ENCODE measurements at places on chromosomes 1 and 21. TPM values are rescaled to one million over a fixed set of nuclear protein-coding genes. Genes with fewer than 3 reads are reported as not detected.

- no peak for DNase-seq
Observed at GRCh38 chr1:222728746-222729145, 8.3 kb upstream of the FAM177B start.

- DNase-seq, result no peak
Observed at GRCh38 chr1:42981871-42982270, 23.2 kb upstream of the SLC2A1 start.

- no peak for DNase-seq
Observed at GRCh38 chr21:23601549-23601948, 2005.7 kb downstream of the MRPL39 start.

DNA sequence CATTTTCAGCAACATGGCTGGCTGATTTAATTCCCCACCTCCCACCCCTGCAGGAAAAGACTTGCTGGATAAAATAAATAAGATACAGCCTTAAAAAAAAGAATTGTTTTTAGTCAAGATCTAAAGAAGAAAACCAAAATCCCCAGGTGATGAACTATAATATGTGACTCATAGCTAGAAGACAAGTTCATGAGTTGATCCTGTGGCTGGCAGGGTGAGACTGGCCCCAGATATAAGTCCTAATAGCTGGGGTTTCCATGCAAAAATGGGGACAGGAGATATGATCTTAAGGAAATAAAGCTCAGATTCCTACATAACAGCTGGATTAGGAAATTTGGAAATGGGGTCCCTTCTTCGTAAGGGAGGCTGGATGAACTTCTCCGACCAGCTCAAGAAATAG is 21.9 kb upstream of the RGSL1 start:
- no peak for DNase-seq

- DNase-seq, result no peak
Observed at GRCh38 chr1:232355162-232356006, 274.5 kb downstream of the SIPA1L2 start.

- no peak for DNase-seq
Observed at GRCh38 chr1:38953433-38953860, 11.8 kb upstream of the RHBDL2 start.

DNA sequence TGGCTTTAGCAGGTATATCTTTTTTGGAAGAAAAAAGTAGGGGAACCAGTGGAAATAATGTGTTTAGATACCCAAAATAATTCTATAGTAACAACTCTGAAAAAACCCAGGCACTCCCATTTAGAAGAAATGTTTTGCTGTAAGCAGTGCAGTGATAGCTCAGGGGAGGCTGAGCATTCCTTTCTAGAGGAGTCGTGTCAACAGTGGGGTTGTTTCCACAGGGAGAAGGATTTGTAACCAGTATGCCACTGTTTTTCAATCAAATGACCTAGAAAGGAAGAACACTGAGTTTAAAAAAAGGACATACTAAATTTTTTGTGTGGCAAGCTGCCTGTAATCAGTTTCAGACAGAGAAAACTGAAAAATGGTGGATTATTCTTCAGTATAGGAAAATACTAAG is 2.4 kb downstream of the PGD start:
- DNase-seq, result peak; percentile 35

- DNase-seq, result no peak
Observed at GRCh38 chr1:233033361-233033760, 83.0 kb downstream of the NTPCR start.

- no peak for DNase-seq
Observed at GRCh38 chr1:97270508-97271307, 549.1 kb downstream of the PTBP2 start.

DNA sequence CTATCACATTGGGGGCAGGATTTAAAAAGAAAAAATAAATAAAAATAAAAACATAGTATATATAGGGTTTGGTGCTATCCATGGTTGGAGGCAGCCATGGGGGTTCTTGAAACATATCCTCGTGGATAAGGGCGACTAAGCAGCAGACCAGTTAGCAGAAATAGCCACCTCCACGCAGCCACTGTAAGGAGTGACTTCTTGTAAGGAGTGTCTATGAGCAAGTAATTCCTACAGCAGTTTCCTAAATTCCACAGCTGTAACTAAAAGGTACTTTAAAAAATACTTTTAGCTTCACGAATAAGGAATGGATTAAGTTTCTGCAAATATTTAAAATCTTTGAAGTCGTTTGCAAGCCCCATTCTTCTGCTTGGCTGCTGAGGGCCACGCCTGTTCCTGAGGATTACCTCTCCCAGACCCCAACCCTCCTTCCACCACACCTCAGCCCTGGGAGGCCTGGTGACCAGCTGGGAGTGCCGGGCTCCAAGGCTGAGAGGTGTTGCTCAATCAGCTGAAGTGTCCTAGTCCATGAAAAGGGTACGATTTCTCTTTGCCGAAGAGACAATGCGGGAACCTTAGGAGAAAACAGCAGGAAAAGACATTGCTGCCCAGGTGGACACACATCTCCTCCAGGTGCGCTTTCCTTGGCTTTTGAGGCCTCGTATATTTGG is 115.3 kb downstream of the ADSS2 start:
- DNase-seq, result no peak

- no peak for DNase-seq
Observed at GRCh38 chr1:197903196-197903514, 725 bp downstream of the C1orf53 start.

GRCh38 chr1:224644553-224645154 is 28.5 kb downstream of the CNIH3 start:
- DNase-seq, result peak; percentile 60

GRCh38 chr21:39087238-39088030 is 95.8 kb downstream of the PSMG1 start:
- no peak for DNase-seq

GRCh38 chr1:43634721-43635120 is 15.2 kb upstream of the KDM4A start:
- no peak for DNase-seq

GRCh38 chr1:87044840-87045239 is 130.4 kb downstream of the HS2ST1 start:
- no peak for DNase-seq

DNA sequence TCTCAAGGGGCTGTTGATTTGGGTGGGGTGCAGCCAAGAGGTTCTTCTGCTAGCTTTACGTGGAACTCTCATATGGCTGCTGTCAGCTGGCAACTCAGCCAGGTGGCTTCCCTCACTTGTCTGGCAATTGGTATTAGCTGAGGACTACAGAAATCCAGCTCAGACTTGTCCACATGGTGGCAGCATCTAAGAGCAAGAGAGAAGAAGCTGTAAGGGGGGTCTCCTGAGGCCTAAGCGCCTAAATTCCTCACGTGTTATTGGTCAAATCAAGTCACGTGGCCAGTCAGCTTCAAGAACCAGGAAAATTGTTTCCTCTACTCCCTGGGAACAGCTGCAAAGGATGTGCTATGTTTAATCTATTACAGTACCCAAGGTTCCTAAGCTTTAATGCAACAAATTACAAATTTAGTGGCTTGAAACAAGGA is 4.2 kb upstream of the DYRK3 start:
- peak; percentile 79 for DNase-seq

DNA sequence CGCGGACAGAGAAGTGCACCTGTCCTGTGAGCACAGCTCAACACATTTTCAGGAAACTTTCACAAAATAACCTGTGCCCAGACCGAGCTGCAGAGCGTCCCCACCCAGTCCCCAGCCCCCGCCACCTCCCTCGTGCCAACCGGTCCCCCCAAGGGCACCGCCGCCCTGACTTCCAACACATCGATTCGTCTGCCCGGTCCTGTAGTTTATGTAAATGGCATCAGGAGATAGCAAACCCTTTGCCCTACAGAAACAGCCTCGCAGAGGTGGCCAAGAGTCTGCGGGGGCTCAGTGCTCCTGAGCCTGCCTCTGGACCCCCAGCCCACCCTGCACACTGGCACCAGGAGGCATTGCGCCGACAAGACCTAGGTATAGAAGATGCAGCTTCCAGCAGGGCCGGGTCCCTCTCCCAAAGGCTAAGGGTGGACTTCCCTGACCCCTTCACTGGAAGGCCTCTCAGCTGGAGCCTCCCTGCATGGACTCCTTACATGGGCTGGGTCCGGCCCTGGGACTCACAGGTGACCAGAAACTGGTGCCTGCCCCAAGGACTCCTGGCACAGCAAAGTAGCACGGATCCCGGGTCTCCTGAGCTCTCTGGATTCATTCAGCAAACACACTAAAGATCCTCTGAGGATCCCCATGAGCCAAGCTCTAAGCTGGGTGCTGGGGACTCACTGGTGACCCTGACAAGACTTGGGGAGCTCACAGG is 6.6 kb upstream of the PLEKHG5 start:
- no peak for DNase-seq

GRCh38 chr1:151145304-151146071 is 943 bp downstream of the SEMA6C start:
- no peak for DNase-seq

DNA sequence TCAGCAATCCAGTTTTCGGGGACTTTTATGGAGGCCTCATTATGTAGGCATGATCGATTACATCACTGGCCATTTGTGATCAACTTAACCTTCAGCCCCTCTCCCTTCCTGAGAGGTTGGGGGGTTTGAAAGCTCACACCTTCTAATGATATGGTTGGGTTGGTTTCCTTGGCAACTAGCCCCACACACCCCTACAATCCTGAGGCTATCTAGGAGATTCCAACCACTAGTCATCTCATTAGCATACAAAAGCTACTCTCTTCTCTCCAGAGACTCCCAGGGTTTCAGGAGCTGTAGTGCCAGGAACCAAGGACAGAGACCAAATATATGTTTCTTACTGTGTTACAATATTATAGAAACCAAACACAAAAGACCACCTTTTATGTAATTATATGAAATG is 35.2 kb upstream of the ZNF326 start:
- DNase-seq, result no peak

- DNase-seq, result no peak
Observed at GRCh38 chr1:208042868-208043267, 131.9 kb upstream of the CD34 start.

DNA sequence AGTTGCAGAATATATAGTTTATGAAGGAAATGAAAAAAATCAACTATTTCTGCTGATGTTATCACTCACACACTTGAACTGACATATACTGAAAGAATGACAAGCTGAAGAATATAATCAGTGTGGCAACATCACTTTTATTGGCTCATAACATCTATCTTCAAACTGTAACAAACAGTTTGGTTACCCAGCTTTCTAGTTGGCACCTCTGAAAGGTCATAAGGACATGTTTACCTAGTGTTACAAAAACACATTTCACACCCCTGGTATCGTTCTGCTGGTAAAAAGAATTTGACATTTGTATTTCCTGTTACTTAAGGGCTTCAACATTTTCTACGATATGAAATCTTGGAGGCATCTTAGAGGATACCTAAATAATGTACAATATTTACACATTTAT is 1267.0 kb upstream of the NCAM2 start:
- DNase-seq, result no peak

DNA sequence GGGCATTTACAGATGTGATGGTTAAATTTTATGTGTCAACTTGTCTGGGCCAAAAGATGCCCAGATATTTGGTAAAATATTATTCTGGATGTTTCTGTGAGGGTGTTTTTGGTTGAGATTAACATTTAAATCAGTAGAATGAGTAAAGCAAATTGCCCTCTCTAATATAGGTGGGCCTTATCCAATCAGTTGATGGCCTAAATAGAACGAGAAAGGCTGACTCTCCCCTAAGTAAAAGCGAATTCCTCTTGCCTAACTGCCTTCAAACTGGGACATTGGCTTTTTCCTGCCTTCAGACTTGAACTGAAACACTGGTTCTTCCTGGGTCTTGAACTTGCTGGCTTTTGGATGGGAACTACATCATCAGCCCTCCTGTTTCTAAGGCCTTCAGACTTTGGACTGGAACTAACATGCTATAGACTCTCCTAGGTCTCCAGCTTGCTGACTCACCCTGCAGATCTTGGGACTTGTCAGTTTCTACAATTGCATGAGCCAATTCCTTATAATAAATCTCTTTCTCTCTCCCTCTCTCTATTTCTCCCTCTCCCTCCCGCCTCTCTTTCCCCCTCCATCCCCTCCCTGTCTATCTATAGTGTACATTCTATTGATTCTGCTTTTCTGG is 10.2 kb upstream of the NAV1 start:
- no peak for DNase-seq

GRCh38 chr1:58922302-58923089 is 138.6 kb upstream of the JUN start:
- no peak for DNase-seq

DNA sequence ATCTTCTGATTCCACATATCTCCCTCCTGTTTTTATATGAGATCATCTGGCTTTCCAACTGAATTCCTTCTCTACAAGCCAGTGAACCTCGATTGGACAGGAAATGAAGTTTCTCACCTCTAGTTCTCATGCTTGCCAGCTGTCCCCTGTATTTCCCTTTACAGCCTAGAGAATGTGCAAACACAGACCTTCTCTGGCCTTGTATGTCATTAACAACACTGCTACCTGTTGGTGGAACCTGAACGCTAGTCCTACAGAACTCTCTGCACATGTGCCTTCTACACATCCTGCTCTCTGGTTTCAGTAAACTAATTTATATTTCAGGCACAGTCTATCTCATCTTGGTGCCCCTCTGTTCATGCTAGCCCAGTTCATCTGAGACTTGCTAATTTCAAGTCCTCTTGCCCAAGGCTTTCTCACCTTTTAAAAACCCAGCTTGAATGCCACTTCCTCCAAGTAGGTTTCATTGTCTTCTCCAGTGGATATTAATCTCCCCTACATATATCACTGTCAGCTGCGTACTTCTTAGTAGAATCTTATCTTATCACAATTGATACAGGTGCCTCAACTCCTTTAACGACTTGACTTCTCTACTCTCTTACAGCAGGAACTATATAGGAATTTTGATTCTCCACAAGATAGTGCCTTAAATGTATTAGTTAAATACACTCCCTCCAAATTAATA is 549.9 kb downstream of the PLPP3 start:
- DNase-seq, result no peak

The TRIM67 gene
- not detected for total RNA-seq

The VWA1 gene
- 5.0 TPM for total RNA-seq

The IGFN1 gene
- total RNA-seq, result not detected

The WNT9A gene
- total RNA-seq, result 0.87 TPM

The GPA33 gene
- not detected for total RNA-seq

The MEX3A gene
- total RNA-seq, result 3.4 TPM

The NUDT4B gene
- total RNA-seq, result 8.7 TPM

The ACTL8 gene
- total RNA-seq, result not detected

The PTGER3 gene
- total RNA-seq, result under 0.01 TPM

The CDCA8 gene
- total RNA-seq, result 5.7 TPM

The KRTAP19-1 gene
- total RNA-seq, result not detected

The KRTAP13-2 gene
- total RNA-seq, result not detected

The FNDC7 gene
- not detected for total RNA-seq

The SYT14 gene
- total RNA-seq, result under 0.01 TPM

The IGSF9 gene
- total RNA-seq, result not detected

Data from lung microvascular endothelial cell (primary cell).